ENCODE measurements at places on chromosomes 7 and 10. TPM values are rescaled to one million over a fixed set of nuclear protein-coding genes. Genes with fewer than 3 reads are reported as not detected.
A peak's percentile ranks its signal among the peaks of the same experiment; 100 is the strongest.

GRCh38 chr10:31101123-31101522 is 69.5 kb upstream of the ZNF438 start:
- DNase-seq = peak; percentile 76

GRCh38 chr7:112855227-112855626 is 65.0 kb upstream of the TMEM168 start:
- DNase-seq = no peak

GRCh38 chr7:107931740-107932515 is 40.9 kb downstream of the DLD start:
- DNase-seq = no peak

GRCh38 chr10:132306864-132307751 is 642 bp downstream of the STK32C start:
- DNase-seq = no peak

- no peak for DNase-seq
These were observed 92.0 kb upstream of the AHR start for GRCh38 chr7:17206349-17206905.

DNA sequence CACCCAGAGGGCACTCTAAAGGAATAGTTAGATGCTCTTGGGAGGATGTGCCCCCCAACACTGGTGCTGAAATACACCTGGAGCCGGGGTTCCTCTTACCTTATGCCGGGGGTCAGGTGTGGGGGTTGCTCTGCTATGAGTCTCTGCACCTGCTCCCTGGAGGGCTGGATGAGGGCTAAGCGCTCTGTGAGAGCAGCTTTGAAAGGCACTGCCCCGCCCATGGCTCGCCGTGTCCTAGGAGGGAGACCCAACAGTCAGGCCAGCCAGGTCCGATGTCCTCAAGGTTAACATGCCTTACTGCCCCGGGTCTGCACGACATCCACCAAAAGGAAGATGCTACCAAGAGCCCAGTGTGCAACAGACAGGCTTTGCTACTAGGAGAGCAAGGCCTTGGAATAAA is 31.7 kb downstream of the PSPH start:
- DNase-seq = no peak

DNA sequence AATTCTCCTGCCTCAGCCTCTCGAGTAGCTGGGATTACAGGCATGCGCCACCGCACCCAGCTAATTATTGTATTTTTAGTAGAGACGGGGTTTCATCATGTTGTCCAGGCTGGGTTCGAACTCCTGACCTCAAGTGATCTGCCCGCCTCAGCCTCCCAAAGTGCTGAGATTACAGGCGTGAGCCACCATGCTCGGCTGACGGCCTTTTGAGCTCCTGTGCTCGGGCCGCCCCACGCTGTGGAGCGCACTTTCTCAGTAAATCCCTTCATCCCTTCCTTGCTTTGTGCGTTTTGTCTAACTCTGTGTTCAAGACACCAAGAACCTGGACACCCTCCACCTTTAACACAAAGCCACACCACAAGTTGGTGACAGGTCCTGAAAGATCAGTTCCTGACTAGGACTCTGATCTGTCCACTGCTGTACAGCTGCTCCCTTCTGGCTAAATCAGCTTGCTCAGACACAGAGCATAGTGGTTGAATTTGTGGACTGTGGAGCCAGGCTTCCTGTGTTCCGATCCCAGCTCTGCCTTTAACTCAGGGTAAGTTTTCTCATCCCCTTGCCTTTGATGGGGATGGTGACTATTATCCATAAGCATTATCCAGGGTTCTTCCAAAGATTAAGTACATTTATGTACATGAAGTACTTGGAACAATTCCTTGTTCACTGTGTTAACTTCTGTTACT is 20.1 kb downstream of the CHST3 start:
- DNase-seq = no peak

The C7orf57 gene
- total RNA-seq = 0.56 TPM

DNA sequence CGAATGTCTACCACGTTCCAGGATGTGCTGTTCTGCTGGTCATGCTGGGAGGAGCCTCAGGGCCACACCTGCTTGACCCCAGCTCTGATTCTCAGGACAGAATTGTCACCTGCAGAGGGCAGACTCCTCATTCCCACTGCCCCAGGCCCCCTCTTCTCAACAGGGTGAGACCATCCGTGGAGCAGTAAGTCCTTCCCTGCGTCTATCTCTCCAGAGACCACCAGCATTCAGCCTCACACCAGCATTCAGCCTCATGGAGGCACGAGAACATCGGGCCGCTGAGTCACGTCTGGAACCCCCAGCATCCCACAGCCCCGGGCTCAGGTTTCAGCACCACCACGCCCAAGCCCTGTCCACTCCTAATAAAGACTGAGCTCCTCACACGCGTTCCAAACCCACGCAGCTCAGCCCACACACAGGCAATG is 273.4 kb downstream of the DIP2C start:
- no peak for DNase-seq

- DNase-seq = no peak
These were observed 9.2 kb upstream of the CPA1 start for GRCh38 chr7:130371046-130371445.

The ARHGAP22 gene
- total RNA-seq = 1.8 TPM

GRCh38 chr10:10320956-10321355 is 696.7 kb upstream of the CELF2 start:
- no peak for DNase-seq

DNA sequence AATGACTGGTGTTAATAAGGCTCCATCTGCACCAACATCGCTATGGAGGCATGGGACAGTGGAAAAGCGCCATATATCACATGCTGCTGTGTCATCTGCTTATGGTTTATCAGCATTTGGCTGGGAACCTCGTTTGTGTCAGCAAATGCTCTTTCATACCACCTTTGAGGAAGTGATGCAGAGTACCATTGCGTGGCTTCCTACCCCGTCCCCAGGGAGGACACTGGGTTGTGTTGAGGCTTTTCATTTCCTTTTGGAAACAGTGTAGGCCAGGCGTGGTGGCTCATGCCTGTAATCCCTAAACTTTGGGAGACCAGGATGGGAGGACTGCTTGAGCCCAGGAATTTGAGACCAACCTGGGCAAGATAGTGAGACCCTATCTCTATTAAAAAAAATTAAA is 6.8 kb downstream of the TACR2 start:
- DNase-seq = peak; percentile 28

GRCh38 chr7:106774768-106775551 is 90.1 kb upstream of the PIK3CG start:
- DNase-seq = no peak

DNA sequence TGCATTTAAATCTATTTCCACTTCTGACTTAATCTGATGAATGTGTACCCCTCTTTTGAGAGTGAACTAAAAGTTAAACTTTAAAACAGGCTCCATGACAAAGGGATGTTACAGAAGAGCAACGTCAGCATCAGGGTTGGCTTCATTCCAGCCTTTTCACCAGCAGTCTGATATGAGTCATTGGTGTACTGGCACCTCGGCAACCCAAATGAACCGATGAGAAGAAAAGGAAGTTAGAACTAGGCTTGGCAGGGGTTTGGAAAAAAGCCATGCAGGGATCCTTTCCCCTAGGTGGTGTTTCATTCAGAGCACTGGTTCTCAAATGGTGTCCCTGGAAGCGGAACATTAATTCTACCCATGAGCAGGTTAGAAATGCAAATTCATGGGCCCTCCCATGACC is 53.6 kb downstream of the SEC61G start:
- no peak for DNase-seq

- no peak for DNase-seq
These were observed 39.5 kb downstream of the TSPAN14 start for GRCh38 chr10:80493522-80494051.

DNA sequence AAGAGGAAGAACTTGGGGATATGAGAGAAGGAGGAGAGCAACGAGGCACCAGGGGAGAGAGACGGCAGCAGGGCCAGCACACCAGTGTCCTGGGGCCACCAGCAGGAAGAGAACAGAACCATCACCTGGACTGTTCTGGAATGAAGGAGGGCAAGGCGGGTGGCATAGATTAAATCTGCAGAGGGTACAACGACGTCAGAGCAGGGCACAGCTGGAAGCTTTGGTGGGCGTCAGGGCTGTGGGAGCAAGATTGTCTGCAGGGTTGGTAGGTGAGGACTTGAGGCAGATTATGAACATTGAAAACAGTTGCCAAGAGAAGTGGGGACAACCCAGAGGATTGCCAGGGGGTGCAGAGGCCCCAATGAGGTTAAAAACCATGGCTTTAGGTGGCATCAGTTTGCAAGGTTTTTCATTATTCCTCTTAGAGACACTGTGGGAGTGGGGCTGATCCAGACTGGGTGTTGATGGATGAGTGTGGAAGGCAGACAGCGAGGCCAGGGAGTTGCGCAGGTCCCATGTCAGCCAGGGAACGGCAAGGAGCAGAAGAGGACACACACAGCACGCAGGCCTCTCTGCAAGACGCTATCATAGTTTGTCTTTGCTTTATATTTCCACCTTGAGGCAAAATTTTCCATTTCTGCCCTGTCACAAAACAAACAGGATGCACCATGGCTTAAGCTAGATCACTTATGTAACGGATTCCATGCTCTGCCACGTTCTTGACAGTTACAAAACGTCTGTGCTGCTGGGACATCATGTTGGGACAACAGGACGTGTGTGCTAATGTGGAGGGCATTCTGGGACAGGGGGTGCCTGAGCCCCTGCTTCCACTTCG is 52.5 kb upstream of the LEP start:
- peak; percentile 48 for DNase-seq
